Activated CD4-positive, alpha-beta T cell treated with anti-CD3 and anti-CD28 coated beads for 4 hours (primary cell): ENCODE measurements at places on chromosomes 3 and 15.

DNA sequence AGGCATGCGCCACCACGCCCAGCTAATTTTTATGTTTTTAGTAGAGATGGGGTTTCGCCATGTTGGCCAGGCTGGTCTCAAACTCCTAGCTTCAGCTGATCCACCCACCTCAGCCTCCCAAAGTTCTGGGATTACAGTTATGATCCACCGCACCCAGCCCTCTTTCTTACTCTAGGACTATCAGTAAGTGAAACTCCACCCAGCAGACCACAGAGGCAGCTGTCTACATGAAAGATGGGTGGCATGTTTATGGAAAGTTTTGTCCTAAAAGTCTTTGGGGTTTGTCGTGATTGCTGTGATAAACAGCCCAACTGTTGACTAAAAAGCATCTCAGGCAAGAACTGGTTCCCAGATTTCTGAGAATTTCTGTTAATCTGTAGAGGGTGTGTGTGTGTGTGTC, 10.9 kb downstream of the ARL6IP5 start:
- DNase-seq = no peak

- no peak for DNase-seq
Measured at GRCh38 chr3:110519071-110519470, 552.5 kb upstream of the NECTIN3 start.

DNA sequence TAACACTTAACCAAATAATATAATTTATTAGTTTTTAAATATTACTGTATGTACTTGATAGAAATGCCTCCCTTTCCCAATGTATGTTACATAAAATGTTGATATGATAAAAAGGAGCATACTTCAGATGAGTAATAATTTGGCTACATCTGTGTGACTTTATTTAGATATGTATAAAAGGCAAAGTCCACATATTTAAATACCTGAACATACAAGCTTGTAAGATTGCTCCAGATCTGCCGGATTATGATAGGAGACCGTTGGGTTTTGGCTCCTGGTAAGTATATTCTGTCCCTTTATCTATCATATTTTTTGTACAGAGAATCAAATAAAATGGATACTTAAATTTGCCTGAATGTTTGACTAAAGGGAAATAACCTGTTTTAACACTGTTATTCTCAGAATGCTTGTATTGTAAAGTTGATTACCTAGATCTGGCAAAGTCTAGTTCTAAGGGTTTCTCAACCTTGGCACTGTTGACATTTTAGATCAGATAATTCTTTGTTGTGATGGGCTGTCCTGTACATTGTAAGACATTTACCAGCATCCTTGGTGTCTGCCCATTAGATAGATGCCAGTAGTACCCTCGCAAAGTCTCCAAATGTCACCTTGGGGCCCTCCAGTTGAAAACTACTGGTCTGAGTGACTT, 38.5 kb downstream of the LRCH3 start:
- no peak for DNase-seq

DNA sequence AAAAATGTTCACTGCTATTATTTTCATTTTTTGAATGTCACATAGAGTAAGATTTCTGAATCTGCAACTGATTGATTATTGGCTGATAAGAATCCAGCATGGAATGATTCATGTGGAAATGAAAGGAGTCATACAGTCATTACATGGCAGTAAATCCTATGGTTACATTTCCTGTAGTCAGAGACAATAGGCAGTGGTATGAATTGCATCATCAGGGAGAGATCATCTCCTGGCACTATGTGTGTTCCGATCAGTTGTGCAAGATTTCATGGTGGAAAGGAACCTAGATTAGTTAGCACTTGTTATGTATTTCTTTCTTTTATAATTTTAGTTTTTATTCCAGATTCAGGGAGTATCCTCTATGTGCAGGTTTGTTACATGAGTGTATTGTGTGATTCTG, 38.8 kb downstream of the SLC12A1 start:
- no peak for DNase-seq

GRCh38 chr15:29556380-29556779, 265.9 kb downstream of the TJP1 start:
- no peak for DNase-seq

GRCh38 chr3:15634671-15635070, 33.1 kb downstream of the BTD start:
- DNase-seq = no peak

- DNase-seq = no peak
Measured at GRCh38 chr3:25438791-25439555, 10.9 kb downstream of the RARB start.

DNA sequence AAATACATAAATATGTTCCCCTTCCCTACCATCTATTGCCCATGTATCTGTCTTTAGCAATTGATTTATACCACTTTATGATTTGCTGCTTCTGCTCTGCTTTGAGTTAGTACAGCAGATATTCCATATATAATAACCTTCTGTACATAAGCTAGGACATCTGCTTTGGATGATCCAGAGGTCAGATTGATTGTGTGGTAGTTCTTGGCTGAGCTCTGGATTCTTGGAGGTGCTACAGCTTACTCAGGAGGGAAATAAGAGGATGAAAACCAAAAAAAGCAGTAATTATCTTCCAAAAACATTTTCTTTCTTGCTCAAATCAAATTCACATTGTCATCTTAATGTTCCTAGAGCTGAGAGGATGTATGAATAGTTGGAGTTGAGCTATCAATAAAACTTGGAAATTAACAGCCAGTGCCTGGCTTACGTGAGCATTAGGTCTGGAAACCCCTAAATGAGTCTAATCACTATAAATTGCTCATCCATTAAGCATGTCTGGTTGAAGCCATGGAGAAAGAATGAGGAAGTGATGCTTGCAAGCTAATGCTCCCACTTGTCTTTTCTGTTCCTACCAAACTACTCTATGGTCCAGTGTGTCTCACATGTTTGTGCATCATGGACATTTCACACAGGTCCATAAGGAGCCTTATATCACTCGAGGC, 36.3 kb upstream of the TMEM42 start:
- DNase-seq = no peak

- DNase-seq = no peak
Measured at GRCh38 chr3:93983408-93983807, 3.5 kb downstream of the ARL13B start.

DNA sequence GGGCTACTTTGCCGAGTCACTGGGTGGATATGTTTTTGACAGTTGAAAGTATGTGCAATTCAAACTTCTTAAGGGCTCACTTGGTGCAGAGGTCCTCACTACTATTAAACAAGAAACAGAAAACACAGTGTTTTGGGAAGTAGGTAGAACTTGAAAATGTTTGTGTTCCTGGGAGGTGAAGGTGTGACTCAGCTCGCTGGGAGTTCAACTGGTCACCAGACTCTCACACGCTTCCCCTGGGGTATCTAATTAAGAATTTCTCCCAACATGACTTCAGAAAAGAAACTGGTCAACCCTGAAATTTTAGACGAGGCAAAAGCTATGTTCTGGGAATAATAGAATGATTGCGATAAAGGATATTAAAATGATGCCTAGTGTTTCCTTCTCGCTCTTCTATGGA, 1039.8 kb upstream of the SEMA6D start:
- no peak for DNase-seq

DNA sequence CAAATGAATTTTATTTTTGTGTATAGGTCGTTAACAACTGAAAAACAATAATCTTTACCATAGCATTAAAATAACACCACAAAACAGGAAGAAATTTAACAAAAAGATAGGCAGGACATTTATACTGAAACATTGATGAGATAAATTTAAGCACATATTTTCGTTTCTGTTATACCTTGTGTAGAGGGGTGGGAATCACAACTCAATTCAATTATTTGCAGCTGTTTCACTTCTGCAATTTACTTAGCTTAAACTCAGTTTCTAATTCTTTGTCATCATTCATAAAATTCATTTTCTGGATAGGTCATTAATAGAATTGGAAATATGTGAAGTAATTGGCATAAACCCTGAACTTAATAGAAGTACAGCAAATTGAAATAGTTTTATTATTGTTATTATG, 42.3 kb downstream of the TP63 start:
- no peak for DNase-seq

DNA sequence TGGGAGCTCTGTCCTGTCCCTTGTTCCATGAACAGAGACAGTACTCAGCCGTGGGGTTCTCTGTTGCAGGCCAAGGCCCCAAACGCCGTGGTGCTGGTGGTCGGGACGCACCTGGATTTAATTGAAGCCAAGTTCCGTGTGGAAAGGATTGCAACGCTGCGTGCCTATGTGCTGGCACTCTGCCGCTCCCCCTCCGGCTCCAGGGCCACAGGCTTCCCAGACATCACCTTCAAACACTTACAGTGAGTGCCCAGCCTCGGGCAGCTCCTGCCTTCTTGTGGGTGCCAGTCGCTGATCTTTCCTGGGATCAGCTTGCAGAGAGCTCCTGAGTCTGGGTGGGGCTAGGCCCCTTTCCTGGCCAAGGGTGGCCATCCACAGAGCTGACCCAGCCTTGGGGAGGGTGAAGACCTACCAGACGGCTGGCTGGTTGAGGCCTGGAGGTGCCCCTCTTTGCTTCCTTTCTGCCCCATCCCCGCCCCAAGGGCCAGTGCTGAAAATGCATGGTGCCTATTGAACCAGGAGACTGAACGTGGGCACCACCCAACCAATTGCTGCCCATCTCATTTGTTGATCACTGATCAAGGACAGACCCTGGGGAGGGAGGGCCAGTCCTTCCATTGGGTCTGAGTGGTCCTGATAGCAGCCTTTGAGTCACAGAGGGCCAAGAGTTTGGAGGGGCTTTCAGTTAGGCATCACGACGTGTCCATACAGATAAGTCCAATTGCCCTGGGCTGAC, 106.9 kb downstream of the LRRK1 start:
- no peak for DNase-seq

DNA sequence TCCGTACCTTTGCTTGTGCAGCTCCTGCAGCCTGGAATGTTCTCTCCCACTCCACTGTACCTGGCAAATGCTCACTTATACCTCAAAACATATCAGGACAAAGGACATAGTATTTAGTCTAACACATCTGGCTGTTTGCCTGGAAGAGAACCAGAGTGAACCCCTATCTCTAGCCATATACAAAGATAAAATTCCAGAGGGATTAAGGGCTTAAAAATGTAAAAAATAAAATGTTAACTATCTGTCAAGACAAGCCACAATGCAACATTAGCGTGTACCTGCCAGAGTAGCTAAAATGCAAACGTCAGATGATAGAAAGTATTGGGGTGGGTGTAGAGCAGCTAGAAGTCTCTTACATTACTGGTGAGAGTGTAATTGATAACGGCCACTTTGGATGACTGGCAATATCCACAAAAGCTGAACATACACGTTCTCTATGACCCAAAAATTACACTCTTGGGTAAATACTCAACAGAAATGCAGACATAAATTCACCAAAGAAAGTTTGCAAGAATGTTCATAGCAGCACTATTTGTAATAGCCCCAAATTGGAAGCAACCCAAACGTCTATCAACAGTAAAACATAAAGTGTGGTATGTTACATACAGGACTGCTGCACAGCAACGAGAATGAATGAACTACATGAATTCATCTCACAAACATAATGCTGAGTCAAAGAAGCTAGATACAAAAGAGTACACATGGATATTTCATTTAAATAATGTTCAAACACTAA, 18.2 kb upstream of the ADPGK start:
- DNase-seq = no peak

GRCh38 chr3:151974067-151974466, 100.6 kb downstream of the SUCNR1 start:
- no peak for DNase-seq

GRCh38 chr3:59040902-59041301, 8.9 kb downstream of the CFAP20DC start:
- no peak for DNase-seq

DNA sequence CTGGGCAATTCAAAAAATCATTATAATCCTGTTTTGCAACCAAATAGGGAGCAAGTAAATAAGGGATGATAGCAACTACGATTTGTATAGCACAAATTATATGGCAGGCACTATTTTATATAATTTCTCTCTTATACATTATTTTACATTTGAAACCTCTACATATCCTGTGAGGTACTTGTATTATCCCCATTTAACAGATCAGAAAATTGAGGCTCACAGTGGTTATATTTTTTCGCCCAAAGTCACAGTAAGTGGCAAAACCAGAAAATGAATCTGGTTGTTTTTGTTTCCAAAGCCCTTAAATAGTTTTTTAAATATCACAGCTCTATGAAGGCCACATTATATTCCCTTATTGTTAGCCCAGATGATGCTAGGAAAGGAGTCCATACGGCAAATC, 74.3 kb downstream of the MLH1 start:
- DNase-seq = no peak

GRCh38 chr15:35667908-35668307, 121.9 kb upstream of the DPH6 start:
- DNase-seq = no peak

GRCh38 chr15:66080717-66081398, 172.7 kb downstream of the MEGF11 start:
- no peak for DNase-seq

DNA sequence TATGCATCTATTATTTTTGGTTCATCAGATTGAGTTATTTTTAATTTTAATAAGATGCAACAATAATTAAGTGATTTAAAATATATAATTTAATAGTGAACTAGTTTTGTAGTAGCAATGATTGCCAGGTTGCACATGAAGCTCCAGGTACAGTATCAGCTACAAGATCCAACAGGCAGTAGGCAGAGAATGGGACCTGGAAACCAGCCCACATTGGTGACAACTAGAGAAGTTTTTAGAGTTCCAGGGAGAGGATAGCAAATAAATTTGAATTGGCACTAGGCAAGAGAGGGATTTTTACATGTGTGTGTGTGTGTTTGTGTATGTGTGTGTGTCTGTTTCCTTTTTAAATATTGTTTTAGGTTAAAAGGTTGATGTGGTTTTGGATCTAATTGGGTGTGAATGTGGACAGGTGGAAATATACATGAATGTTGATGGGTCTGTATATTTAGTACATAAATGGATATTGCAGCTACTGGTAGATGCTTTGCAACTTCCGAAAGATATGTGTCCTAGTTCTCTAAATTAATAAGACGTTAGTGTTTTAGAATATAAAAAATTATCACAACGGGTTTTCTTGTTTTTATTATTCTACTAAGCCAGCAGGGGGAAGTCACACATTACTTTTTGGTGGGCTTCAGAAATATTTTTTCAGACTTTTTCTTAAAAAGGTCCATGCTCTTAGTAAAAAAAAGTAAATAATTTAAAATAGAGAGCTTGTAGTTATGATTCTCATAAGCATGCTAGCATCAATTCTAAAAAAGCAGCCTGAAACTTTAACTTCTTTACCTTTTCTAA, 110.1 kb upstream of the GBE1 start:
- DNase-seq = no peak

DNA sequence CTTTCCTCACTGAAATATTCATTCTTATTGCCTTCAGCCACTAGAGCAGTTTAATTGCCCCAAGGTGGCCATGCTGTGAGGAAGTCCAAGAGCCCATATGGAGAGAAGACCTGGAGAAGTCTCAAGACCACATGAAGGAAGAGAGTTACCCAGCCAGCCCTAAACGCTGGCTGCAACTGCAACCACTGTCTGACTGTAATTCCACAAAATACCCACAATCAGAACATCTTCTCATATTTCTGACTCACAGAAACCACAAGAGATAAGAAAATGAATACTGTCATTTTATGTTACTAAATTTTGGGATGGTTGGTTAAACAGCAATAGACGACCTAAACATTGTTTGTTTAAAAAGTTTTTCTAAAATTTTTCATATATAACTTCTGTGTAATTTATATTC, 14.7 kb upstream of the SST start:
- DNase-seq = no peak
